ENCODE measurements at places on chromosomes 16 and 17.

- DNase-seq: no peak
Observed at GRCh38 chr16:29720703-29721102, 25.1 kb downstream of the C16orf54 start.

DNA sequence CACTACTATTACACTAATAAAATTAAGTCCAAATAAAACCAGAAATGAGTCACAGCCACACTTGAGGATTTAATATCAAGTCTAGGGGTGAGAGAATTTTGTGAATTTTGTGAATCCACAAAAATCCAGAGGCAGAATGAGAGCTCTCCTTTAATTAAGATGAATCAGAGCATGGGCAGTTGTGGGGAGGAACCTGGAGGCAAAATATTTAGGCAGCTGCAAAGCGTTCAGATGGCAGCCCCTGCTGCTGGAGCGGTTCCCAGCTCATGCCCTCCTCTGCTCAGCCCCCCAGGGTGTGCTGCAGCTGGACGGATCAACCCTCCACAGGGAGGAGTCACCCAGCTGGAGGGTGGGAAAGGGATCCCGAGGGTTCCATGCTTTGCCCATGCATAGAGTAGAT lies 43.4 kb upstream of the IRX6 start:
- no peak for DNase-seq

- DNase-seq: no peak
Observed at GRCh38 chr17:29036584-29036983, 6.4 kb upstream of the PIPOX start.

DNA sequence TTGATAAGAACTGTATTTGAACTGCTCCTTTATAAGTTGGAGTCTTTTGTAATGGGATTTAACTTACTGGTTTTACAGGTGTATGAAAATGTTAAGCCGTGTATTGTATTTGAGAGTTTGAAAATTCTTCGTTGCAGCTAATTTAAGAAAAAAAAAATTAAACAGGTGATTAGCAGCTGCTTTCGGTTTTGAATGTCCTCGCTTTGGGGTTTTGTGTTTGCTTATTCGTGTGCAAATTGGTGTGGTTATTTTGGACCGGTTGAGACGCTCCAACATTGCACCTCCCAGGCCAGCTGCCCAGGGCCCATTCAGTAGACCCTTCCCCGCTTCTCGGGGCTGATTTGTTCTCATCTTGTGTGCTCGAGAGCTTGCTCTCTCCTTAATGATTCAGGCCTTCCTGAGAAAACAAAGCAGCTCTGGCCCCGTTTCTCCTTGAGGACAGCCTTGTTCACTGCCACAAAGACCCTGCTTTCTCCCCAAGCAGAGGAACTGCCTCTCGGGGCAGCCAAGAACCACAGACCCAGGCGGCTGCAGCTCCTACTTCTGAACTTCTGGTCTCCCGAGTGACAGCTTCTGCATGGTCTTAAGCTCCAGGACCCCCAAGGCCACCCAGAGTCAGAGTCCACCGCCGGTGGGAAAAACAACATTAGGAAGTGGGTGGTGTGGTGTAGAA lies 100.5 kb downstream of the MSI2 start:
- peak; percentile 60 for DNase-seq

GRCh38 chr16:66458853-66459252 lies 31.8 kb downstream of the BEAN1 start:
- no peak for DNase-seq

GRCh38 chr16:88078111-88078775 lies 127.0 kb downstream of the BANP start:
- no peak for DNase-seq

DNA sequence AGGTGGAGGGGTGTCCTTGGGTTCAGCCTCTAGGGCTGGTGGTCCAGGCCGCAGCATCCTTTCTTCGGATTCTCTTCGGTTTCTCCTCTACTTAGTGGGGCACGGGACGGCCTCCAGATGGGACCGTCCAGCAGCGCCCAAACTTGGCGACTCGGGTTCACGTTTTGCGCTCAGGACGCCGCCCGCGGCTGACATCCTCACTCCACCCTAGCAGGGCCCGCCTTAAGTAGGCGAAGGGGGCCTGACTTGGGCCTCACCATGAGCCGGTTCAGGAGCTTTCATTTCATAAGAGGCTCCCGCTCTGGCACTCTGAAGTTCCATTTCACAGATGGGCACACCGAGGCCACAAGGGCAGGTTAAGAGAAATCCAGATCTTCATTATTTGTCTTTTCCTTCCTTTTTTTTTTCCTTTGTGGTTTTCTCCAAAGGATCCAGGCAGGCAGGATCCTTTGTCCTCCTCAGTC lies 141.2 kb downstream of the SEC14L1 start:
- no peak for DNase-seq

GRCh38 chr16:73172241-73172972 lies 124.5 kb upstream of the ZFHX3 start:
- DNase-seq: no peak

GRCh38 chr17:12673788-12674187 lies 8.1 kb downstream of the MYOCD start:
- DNase-seq: no peak

Measured in ascending aorta (tissue), 2 donors.